ENCODE measurements at places on chromosomes 5 and 9.
A peak's percentile ranks its signal among the peaks of the same experiment; 100 is the strongest.

GRCh38 chr9:106976772-106977171 lies 113.8 kb downstream of the ZNF462 start:
- DNase-seq = no peak

DNA sequence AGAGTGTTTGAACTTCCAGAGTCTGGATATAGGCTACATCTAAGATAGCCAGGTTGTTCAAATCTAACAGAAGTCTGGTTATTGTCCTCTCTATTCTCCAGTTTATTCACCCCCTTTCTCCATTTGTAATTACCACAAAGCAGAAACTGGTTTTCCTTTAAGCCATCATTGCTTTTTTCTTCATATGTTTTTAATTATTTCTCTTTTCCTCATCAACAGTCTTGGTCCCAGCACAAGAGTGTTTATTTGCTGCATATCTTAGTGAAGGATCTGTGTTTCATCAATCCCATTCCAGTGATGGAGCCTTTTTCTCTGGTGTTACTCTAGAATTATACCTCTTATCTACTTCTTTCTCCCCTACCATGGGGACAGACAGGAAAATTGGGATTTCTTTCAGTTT lies 142.2 kb downstream of the CAMK4 start:
- no peak for DNase-seq

- no peak for DNase-seq
Measured at GRCh38 chr5:36177715-36178523, 26.0 kb downstream of the SKP2 start.

- peak; percentile 55 for DNase-seq
Measured at GRCh38 chr5:96919754-96920197, 16.1 kb upstream of the LNPEP start.

DNA sequence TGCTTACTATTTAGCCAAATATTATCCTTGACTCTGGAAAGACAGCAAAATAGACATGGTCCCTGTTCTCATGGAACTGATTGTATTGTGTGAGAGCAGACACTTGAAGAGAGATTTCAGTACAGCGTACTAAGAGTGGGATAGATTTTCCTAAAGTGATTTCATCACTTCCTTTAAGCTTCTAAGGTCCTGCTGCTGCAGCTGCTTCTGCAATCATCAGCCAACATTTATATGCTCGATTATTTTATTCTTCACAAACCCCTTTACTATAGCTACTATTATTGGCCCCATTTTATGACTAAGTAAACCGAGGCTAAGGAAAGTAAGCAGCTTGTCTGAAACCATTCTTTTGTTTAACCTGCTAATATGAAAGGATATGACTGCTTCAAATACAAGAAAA lies 137.7 kb downstream of the SPATA31D1 start:
- DNase-seq = no peak

DNA sequence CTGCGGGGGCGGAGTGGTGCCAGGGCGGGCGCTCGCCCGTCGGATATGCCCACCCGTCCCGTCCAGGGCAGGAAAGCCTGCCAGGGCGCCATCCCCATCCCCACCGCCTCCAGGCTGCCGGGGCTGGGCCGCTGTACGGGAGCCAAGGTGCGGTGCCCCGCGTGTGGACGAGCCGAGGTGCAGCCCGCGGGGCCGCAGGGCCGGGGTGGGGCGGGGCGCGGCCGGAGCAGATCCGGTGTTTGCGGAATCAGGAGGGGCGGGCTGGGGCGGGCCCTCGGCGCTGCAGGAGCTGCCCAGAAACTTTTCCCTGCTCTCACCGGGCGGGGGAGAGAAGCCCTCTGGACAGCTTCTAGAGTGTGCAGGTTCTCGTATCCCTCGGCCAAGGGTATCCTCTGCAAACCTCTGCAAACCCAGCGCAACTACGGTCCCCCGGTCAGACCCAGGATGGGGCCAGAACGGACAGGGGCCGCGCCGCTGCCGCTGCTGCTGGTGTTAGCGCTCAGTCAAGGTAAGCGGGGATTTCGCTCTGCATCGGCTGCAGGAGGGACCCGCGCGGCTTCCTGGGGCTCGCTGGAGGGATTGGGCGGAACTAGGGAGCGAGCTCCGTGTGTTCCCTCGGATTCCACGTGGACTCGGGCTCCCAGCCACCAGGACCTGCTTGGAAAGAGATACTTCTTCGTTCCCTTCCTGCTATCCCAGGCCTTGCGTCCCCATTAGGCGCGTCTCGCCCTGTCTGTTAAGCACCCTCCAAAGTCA lies at the start of gene ITGA2:
ITGA2 (plus strand) TSS at position 328 of the 756 bp plus-strand sequence; CDS start at position 445, 117 bp downstream.
- peak; percentile 47 for DNase-seq

DNA sequence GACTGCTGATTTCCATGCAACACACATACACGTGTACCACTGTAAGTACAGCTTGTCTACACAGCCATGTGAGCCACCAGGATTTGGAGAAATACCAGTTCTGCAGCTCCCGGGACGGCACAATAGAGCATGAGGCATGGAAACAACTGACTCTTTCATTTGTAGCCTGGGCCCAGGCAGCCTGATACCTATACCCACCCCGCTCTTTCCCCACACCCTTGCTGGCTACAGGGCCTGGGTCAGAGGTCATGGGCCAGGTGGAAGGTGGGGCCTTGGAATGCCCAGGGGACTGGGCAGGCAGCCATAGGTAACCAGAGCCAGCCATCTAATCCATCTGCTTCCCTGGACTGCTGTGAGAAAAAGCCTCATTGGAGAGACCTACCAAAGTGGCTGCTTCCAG lies 39.0 kb upstream of the ZSWIM6 start:
- no peak for DNase-seq

- no peak for DNase-seq
Measured at GRCh38 chr9:100213730-100214477, 114.9 kb downstream of the INVS start.

GRCh38 chr5:171926311-171926710 lies 80.1 kb downstream of the FBXW11 start:
- no peak for DNase-seq

DNA sequence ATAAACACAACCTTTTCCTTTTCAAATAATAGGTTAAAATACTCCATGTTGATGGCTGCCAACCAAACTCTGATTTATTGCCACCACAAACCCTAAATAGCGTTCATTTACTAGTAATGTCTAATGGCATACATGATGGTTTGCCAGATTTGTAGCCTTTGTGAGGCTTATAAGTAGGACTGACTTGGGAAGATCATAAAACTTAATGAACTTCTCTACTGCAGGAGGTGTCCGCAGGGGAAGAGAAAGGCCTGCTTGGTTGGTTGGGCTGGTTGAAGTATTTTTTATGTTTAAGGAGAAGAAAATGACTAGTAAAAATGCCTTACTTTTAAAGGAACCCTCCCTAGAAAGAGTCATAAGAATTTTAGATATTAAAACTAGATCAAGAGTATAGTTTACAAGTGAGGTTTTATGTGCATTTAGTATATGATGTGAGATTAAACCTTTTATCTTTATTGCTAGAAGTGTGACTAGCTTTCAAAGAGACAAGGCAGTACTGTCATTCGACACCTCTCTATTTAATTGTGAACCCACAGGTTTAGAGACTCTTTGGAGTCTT lies 5.0 kb downstream of the PBX3 start:
- DNase-seq = no peak

DNA sequence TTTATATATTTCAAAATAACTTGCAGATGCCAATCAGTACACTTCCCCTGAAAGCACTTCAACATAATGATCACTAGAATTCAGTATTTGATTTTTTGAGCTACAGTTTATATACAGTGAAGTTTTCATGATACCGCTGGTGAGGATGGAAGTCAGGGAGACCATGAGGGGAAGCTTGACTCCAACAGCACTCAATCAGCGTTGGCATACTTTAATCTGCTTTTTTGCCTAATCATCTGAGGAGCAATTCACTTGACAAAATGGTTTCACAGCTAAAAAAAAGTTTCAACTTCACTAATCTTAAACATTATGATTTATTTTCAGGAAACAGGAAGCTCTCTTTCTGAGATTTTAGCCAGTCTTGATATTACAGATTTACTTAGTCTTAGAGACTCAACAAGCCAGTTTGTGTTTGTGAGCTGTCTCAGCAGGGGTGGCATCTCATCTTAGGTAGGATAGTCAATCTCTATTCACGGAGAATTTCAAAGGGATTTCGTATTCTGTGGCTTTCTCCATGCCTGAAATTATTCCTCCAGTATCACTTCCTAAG lies 111.4 kb upstream of the ARRDC3 start:
- DNase-seq = no peak

DNA sequence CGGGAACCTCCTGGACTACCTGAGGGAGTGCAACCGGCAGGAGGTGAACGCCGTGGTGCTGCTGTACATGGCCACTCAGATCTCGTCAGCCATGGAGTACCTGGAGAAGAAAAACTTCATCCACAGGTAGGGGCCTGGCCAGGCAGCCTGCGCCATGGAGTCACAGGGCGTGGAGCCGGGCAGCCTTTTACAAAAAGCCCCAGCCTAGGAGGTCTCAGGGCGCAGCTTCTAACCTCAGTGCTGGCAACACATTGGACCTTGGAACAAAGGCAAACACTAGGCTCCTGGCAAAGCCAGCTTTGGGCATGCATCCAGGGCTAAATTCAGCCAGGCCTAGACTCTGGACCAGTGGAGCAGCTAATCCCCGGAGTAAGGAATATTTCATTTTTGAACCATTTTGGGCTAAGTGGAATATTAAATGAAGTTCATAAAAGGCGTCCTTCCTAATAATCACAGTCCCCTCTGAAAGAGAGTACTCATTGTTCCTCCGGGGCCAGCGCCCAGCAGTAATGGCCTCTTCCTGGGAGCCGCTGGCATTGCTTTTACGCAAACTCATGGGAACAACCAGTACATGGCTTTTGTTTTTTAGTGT lies 23.6 kb downstream of the QRFP start:
- DNase-seq = no peak

DNA sequence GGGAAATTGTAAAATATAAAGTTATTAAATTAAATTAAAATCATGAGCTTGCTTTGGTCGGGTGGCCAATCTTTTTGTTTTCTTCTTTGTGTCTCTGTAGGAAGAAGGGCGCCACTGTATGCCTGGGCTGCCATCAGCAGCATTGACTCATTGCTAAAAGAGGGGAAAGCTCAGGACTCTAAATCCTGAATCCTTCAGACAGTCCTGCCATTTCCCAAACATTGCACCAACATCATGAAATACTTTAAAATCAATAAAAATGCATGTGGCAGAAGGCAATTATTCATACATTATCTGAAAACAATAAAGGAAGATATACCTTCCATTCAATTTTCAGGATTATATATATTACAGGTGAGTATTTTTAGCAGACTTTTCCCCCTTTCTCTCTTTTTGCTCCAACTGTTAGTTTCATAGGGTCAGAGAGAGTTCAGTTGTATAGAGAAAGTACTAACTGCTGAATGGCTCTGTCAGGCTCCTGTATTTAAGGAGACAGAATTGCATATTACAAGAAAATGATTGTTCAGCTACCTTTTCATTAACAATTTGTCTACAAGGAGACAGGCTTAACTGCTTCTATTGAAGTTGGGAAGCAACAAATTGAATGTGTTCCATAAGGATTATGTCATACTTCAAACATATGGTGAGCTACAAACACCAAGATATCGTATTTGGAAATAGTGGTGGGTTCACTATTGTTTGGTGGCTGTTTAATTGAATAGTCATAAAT lies 95.7 kb downstream of the ATPSCKMT start:
- DNase-seq = no peak

GRCh38 chr9:8668231-8668630 lies 868.7 kb upstream of the DMAC1 start:
- no peak for DNase-seq

DNA sequence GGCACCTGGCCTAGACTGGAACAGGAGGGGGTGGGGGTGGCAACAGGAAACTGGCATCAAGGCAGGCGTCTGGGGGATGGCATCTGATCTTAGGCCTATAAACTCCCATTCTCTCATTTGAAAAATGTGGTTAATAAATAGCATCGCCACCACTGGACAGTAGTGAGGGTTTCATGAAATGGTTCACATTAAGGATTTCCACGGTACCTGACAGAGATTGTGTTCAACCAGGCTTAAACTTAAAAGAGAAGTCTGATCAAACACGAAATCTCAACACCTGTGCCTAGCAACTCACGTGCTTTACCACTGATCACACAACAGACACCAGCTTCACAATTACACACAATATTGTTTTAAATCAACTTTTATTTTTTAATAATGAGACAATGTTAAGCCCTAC lies 3.0 kb downstream of the DENND1A start:
- DNase-seq = no peak
